ENCODE measurements at places on chromosomes 6 and 20. TPM values are rescaled to one million over a fixed set of nuclear protein-coding genes. Genes with fewer than 3 reads are reported as not detected.

DNA sequence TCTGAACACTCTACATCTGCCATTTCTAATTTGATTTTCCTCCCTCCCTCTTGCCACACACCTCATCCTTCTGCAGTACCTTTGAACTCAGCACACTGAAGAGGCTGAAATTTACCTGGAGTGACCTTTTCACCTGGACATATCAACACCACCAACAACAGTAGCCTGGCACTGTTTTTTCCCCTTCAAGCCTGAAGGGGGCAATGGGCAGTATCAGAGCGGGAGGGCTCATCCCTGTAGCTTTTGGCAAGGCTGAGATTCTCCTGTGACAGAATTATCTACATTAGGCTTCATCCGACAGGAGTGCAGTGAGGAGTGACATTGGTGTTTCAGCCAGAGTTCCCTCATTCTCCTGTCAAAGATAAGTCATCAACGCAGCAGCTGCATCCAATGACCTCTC lies 312.8 kb upstream of the SPTLC3 start:
- no peak for DNase-seq

DNA sequence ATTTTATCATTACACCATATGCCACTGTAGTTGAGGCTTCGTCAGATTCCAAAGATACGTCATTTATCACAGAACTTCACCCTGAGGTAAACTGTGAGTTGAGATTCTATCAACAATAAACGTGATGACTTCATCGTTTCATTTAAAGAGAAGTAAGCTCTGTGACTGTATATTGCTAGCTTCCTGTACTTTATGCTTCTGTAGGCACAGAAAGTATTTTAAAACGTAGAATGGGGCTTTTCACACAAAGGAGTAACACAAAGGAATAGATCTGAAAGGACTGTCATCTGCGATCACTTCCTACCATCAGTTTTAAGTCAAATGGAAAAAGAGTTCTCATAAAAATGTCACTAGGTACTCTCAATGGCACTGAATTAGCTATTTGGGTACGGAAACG lies 234.4 kb upstream of the MCHR2 start:
- no peak for DNase-seq

DNA sequence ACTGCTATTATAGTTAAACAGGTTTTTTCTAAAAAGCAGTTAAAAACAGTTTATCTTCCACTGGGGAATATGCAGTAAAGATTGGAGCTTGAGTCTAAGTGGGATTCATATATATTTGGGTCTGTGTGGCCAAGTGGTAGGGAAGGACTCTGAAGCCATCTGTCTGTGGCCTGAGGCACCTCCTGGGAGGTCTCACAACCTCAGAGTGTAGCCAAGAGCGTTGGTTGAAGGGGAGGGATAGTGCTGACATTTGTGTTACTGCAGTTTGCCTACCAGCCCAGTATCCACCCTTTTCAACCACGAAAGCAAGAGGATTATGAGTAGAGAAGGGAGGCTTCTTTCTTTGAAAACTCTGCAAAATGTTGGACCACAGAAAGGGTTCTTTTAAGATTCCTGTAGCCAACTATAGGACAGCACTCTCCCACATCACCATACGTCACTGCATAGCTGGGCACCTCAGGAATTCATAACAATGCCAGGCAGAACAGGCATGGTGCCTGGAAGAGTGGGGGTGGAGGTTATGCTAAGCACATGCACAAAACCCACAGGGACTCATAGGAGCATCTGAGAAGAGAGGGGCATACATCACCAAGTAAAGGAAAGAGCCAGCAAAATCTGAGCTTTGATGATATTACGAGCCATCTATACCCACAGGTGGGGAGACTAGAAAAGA lies 90.5 kb upstream of the HEY2 start:
- no peak for DNase-seq

DNA sequence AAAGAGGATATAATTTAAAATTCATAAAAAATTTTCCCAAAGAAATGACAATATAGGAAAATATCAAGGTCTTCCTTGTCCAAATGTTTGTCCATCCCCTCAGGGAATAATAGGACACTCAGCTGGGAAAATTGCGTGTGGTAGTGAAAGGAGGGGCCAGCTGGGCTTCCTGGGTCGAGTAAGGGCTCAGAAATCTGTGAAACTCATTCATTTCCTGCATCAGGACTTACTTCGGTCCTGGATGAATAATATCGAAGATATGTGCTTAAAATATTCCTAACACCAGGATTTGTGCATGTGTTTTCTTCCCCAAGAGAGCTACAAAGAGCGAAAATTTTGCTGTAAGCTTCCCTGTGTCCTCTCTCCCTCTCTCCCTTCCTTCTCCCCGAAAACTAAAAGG lies 118.2 kb upstream of the GJE1 start:
- DNase-seq, result no peak

DNA sequence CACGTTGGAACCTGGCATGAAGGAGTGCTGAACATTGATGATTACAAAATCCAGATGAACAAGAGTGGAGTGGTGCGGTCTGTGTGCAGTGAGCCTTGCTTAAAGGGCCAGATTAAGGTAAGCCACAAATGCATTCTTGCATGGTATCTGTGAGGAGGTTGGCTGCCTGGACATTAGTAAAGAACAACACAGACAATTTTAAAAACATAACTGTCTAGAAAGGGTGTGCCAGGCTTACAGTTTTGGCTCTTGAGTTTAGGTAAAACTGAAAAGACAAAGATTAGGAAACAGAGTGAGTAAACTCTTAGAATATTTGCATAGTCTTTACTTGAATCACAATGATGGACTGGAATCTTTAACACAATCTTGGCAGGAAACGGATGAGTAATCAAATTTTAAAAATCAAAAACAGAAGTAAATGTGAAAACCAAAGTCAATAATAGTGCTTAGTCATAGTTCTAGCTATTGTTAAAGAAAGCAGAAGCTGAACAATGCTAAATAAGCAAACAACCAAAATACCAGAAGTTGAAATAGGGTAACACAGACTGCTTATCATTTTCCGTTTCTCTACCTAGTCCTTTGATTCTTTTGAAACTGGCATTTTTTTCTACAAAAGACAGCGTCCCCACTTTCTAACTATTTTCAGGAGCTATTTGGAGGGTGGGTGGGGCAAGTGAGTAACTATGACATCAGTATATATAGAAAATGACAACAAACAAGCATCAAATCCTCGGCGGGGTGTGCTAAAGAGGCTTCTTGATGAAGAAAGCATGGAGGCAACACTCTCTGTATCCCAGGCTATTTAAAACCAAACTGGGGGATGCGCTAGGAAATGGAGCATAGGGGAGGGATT lies 185.8 kb upstream of the RAB32 start:
- DNase-seq, result no peak

GRCh38 chr6:94341173-94341572 lies 921.8 kb upstream of the EPHA7 start:
- DNase-seq, result no peak

GRCh38 chr6:112191509-112192020 lies 62.8 kb downstream of the LAMA4 start:
- no peak for DNase-seq

DNA sequence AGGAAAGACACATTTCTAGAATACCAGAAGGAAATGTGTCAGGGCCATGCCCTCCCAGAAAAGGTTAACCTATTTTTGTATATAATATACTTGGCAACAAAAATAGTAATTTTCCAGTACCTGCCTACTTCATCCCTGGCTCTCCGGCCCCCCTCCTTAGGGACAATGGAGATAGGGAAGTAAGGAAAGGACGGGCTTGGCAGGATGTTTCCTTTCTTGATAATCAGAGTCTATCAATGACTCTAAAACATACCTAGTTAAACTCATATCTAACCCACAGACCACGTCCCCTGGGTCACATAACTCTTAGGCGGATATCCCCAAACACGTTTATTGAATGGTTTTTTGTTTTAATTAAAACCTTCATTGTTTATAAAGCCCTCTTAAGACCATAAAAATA lies 11.8 kb downstream of the UQCC2 start:
- DNase-seq, result no peak

- no peak for DNase-seq
Observed at GRCh38 chr20:56430957-56431356, 18.9 kb downstream of the CASS4 start.

GRCh38 chr6:122722746-122723145 lies 56.8 kb upstream of the FABP7 start:
- no peak for DNase-seq

GRCh38 chr6:37239526-37239925 lies 18.0 kb upstream of the TBC1D22B start:
- DNase-seq, result no peak

- no peak for DNase-seq
Observed at GRCh38 chr6:132198896-132199295, 202.4 kb downstream of the MOXD1 start.

- DNase-seq, result no peak
Observed at GRCh38 chr20:21435576-21435975, 38.2 kb upstream of the NKX2-4 start.

- DNase-seq, result no peak
Observed at GRCh38 chr20:53360852-53361251, 232.8 kb downstream of the ZNF217 start.

Gene CST5
- total RNA-seq, result not detected

Gene FNDC11
- total RNA-seq, result 0.19 TPM

Gene TSPO2
- total RNA-seq, result not detected

Gene SLC4A11
- total RNA-seq, result 3.1 TPM

Gene LY6G6C
- not detected for total RNA-seq

Gene C6orf120
- 31.2 TPM for total RNA-seq

Data from activated T-cell treated with anti-CD3 and anti-CD28 coated beads, Interleukin-2, amount 50 U/mL, for 4 hours (primary cell).